ENCODE measurements at places on chromosomes 1 and 21.
A peak's percentile ranks its signal among the peaks of the same experiment; 100 is the strongest.

GRCh38 chr1:207454046-207454964 lies at the start of gene CR2:
CR2 (plus strand) TSS chr1:207454328; CDS start chr1:207454419, 91 bp downstream.
- DNase-seq: no peak

DNA sequence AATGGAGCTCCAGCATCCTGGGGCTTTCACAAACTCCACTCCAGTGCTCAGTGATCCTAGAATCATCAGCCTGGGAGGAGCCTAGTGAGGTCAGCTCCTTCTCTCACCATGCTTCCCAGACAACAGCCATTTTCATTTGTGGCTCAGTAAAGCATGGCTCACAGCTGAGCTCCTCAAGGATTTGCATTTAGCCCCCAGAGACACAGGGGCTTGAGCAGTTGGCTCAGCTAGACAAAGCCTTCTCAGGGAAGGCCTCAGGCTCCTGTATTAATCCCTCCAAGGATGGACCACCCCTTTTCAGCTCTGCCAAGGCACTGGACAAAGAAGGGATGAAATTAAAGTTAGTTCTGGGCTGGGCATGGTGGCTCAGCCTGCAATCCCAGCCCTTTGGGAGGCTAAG lies 39.5 kb downstream of the ERI3 start:
- DNase-seq: no peak

DNA sequence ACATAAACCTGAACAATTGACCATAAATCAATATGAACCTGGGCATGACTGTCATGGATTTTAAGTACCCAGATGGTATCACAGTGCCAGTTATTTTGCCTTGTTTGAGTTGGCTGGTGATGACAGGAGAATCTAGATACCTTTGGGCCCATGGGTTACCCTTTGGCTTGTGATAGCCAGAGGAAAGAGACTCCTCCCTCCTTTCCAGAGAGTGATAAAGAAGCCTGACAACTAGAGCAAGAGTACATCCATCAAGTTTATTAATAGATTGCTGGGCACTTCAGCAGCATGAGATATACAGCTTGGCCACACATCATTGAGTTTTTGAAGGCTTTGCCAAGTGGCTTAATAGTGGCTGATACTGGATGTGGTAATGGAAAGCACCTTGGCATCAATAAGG lies 6.6 kb upstream of the FMO3 start:
- DNase-seq: no peak

GRCh38 chr1:117860896-117861610 lies 68.4 kb downstream of the GDAP2 start:
- DNase-seq: no peak

- no peak for DNase-seq
Measured at GRCh38 chr1:24468685-24469316, 33.8 kb upstream of the RCAN3 start.

DNA sequence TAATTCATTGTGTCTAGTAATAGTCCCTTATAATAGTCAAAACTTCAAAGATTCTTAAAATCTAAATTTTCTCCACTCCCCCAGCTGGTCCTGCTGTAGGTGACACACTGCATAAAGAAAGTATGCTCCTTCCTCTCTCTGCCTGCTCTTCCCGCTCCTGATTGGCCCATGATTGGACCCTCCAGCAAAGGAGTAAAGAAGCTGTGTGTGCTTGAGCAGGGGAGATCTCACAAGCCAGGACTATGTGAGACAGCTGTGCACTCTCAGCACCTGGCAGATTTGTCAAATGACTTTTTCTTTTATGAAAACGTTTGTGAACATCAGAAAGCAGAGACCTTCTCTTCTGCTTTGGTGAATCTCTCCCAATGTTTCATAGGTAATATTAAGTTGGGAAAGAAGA lies 274.8 kb upstream of the LYPLAL1 start:
- no peak for DNase-seq

DNA sequence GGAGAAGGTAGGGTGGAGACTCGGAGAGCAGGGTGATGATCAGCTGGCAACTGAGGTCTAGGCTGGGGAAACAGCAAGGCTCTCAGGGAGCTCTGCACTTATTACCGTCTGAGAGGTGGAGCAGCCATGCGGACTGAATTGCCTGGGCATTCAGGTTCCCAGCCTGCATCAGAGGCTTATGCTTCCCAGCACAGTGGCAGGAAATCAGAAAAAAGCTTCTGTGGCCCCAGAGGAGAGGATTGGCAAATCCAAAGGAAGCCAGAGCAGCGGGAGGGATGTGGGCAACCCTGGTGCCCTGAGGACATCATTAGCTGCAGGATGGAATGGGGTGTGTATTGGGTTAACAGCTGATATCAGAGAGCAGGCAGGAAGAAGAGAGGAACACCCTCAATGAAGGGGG lies 374.1 kb upstream of the POU3F1 start:
- DNase-seq: no peak

GRCh38 chr1:15835205-15835740 lies 12.2 kb upstream of the SPEN start:
- peak; percentile 45 for DNase-seq

- DNase-seq: no peak
Measured at GRCh38 chr1:153717330-153717729, 10.5 kb upstream of the INTS3 start.

GRCh38 chr1:17397910-17398695 lies 26.1 kb downstream of the PADI6 start:
- no peak for DNase-seq

DNA sequence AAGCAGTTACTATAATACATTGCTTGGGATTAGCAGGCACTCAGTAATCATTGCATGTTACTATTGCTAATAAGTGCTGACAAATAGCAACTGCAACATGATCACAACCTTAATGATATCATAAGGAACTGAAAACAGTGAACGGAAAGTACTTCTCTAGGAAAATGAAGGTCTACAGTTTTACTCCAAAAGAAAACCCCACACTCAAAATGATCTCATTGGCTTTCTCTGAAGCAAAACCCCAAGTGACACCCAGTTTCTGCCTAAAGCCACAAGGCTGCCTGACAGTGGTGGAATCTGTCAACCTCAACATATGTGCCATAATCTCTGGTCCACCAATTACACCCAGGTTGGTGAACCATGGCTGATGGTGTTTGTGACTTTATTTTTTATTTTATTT lies 137.6 kb downstream of the PTGER3 start:
- no peak for DNase-seq

- no peak for DNase-seq
Measured at GRCh38 chr1:165281207-165281901, 75.2 kb downstream of the LMX1A start.

GRCh38 chr1:38452246-38452645 lies 405.7 kb upstream of the POU3F1 start:
- DNase-seq: no peak

DNA sequence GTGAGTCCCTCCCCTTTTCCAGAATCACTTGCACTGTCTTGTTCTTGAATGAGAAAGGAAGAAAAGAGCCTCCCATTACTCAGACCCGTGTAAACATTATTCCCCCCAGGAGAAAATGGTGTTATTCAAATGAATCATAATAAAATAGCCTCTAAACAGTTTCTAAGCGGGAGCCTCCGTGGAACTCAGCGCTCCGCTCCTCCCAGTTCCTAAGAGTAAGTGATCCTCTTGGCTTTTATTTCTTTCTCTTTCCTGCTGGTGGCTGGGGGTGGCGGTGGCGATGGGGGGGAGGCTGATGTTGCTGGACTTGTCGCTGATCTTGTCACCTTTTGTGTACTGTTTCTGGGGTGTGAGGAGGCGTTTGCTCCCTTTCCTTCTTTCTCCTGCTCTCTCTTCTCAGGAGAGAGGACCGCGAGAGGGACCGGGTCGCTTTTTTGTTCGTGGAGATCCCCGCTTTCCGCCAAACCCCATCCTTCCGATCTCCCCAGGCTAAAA lies 781 bp downstream of the PROX1 start:
- DNase-seq: no peak

GRCh38 chr1:28602536-28603439 lies 10.7 kb downstream of the RAB42 start:
- DNase-seq: peak; percentile 17

- no peak for DNase-seq
Measured at GRCh38 chr1:67945733-67946374, 104.6 kb downstream of the DIRAS3 start.

GRCh38 chr1:75991497-75992114 lies 59.4 kb upstream of the ASB17 start:
- DNase-seq: peak; percentile 56

DNA sequence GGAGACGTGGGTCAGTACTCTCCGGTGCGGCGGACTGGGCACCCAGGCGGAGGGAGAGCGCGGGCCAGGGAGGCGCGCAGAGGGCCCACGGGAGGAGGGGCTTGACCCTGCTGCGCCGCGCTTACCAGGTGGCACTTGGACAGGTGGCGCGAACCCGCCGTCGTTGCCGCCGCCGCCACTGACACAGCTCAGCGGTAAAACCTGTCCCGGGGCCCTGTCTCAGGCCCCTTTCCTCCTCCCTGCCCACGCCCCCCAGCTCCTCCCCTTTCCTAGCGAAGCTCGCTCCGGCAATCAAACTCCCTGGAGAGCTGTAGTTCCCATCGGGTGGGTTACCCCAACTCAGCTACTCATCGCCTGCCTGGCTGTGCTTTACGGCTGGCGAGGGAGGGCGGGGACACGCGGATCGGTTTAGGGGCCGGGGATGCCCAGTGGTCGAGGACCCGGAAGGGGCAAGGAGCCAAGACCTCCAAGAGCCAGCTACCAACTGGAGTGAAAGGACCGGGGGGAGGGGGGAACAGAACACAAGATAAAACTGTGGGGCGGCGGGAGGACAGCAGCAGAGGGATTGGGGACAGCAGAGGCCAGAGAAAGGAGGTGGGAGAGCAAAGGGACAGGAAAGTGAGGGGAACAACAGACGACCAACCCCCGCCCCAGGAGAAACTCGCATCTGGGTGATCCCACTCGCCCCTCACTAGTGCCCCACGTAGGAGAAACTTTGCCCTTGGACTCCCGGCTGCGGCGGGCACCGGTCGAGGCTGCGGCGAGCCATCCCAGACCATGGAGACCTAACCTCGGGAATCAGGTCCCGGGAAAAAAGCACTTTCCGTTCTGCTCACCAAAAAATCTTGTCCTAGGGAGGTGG lies 2.9 kb downstream of the GFI1 start:
- no peak for DNase-seq

GRCh38 chr1:83547901-83548300 lies 451.0 kb downstream of the TTLL7 start:
- no peak for DNase-seq

GRCh38 chr1:211348547-211348946 lies 21.9 kb downstream of the TRAF5 start:
- DNase-seq: no peak

DNA sequence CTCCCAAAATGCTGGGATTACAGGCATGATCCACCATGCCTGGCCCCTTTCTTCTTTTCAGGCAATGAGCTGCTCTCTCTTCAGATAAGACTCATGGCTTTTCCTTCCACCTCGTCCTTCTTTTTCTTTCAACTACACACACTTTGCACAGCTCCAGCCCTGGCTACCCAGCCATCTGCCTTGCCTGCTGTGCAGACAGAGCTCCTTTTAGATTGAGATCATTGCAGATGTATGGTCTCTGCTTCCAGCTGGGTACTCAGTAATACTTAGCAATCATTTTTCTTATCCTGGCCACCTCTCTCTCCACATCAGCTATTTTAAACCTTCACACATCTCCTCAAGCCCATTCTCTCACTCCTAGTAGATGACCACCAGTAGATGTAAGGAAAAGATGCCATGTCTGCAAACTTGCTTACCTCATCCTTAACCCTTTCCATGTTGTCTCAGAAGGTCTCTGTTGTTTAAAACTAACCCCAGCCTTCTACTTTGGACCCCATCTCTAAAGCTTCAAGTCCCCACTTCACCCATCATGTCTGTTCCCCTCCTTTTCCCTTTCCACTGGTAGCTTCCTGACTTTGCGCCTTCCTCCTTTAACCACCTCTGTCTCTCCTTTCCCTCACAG lies 7.3 kb downstream of the RAB4A start:
- no peak for DNase-seq

GRCh38 chr1:23638786-23639241 lies 52.8 kb upstream of the RPL11 start:
- no peak for DNase-seq

- DNase-seq: no peak
Measured at GRCh38 chr1:175172503-175172902, 20.1 kb downstream of the KIAA0040 start.

DNA sequence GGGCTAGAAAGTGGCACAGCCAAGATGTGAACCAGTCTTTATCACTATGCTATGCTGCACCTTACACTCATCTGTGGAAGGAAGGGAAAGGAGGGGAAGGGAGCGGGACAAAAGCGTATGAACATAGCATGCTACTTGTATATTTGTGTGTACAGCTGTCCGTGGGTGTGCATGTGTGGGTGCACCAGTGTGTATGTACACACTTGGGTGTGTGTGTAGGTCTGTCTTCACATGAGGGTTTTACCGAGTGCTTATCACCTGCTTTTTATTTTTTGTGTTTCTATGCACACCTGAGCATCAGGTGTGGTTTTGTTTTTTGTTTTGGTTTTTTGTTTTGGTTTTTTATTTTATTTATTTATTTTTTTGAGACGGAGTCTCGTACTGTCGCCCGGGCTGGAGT lies 255.7 kb downstream of the RRAGC start:
- DNase-seq: no peak

GRCh38 chr1:230303069-230303468 lies 123.1 kb downstream of the PGBD5 start:
- no peak for DNase-seq

GRCh38 chr1:112532064-112532463 lies 23.3 kb downstream of the WNT2B start:
- no peak for DNase-seq

DNA sequence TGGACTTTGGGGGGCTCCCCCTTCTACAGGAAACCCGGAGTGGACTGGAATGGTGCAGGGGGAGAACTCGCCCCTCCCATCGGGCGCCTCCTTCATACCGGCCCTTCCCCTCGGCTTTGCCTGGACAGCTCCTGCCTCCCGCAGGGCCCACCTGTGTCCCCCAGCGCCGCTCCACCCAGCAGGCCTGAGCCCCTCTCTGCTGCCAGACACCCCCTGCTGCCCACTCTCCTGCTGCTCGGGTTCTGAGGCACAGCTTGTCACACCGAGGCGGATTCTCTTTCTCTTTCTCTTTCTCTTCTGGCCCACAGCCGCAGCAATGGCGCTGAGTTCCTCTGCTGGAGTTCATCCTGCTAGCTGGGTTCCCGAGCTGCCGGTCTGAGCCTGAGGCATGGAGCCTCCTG lies at the start of gene TNFRSF14:
Gene TNFRSF14, plus strand, starts transcription at position 95 of the 401 bp plus-strand sequence. Its CDS starts 294 bp downstream, at position 389.
- no peak for DNase-seq

- DNase-seq: no peak
Measured at GRCh38 chr1:28573564-28573963, 18.5 kb upstream of the RAB42 start.

GRCh38 chr21:29228306-29228705 lies 70.4 kb upstream of the BACH1 start:
- DNase-seq: no peak

DNA sequence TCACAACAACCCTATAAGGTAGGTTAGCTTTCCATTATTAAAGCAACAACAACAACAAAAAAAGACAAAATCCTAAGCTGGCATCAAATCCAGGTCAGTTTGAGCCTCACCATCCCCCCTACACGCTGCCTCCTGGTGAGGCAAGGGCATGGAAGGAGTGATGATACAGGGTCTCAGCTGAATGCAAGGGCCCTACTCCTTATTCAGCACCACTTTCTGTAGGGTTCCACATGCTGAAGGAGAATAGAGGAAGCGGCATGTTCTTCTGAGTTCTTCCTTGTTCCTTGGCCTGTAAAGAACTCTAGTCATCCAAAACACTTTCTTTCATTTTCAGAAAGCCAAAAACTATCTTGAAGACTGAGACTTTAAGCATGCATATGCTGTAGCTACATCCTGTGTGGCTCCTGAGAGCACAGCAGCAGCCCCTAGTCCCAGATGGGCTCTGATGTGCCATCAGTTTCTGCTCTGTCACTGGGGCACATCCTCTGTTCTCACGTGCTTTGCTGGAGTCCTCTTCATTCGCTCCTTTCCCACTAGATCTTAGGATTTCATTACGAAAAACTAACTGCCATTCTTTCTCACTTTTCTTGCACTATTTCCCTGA lies 6.2 kb downstream of the ILDR2 start:
- DNase-seq: no peak

- no peak for DNase-seq
Measured at GRCh38 chr1:241156231-241156965, 200.6 kb downstream of the RGS7 start.

All from hypothalamus (tissue), 51 donors.